ENCODE measurements at places on chromosomes 1 and 21.

DNA sequence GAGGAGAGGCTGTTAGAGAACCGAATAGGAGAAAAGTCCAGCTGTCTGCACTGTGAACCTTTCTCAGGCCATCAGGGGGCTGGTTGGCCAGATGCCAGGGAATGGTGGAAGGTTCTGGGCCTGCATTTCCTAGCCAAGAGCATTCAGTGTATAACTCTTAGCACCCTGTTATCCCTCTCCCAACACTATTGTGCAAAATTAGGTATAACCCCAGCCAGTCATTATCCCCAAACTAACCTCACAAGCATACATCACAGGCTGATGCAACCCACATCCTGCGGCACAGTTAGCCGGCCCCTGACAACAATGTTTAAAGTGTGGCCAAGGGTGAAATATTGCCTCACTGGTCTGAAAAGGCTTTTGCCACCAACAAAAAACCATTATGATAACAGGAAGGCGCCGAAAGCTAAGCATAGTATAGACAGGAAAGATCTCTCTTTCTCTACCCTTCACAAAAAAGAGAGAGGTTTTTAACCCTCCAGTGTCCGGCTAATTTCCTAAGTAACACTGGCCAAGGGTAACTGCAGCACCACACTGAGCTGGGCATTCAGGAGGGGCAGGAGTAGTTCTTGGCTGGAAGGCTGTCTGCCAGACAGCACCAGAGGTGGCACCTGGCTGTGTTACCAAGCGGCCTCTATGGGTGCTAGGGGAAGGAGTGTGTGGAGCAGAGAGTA is 77.3 kb upstream of the BCAR3 start:
- peak; percentile 9 for DNase-seq

- DNase-seq = no peak
Measured at GRCh38 chr1:37919277-37919676, 27.6 kb downstream of the INPP5B start.

GRCh38 chr1:157963713-157964112 is 29.7 kb upstream of the KIRREL1 start:
- peak; percentile 68 for DNase-seq

GRCh38 chr21:43302769-43303168 is 124.2 kb downstream of the SIK1 start:
- no peak for DNase-seq

GRCh38 chr1:159056069-159056698 is 20.4 kb downstream of the AIM2 start:
- no peak for DNase-seq

- peak; percentile 80 for DNase-seq
Measured at GRCh38 chr1:12179111-12179519, 12.3 kb downstream of the TNFRSF1B start.

DNA sequence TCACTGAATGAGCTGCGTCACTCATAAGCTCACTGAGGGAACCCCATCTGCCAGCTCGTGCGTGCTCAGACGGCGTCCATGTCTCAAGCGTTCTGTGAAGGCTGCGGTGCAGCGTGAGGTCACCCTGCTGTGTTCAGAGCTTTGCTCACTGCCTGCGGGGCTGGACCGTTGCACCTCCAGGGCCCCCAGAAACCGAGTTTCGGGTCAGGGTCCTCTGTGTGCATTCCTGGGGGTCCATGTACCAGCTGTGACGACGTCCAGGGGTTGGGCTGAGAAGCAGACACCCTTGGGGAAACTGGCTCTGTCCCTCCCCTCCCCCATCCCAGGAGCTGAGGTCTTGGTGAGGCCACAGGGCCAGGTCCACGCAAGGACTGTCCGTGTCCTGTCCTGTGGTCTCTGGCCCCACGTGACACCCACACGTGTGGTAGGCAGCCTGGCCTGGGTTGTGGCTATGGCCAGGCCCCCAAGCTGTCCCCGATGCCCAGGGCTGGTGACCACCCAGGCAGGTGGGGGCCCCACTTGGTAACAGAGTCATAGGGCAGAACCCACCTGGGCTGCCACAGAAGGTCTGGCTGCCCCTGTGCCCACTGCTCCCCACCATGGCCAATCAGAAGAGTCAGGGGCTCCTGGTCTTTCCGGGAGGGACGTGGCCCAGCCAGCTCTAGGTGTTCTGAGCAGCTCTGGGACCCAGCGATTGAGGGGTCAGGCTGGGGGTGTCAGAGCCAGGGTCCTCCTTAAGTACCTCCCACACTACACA is 24.4 kb downstream of the FTCD start:
- no peak for DNase-seq

- DNase-seq = no peak
Measured at GRCh38 chr1:3822421-3822820, 26.1 kb upstream of the LRRC47 start.

DNA sequence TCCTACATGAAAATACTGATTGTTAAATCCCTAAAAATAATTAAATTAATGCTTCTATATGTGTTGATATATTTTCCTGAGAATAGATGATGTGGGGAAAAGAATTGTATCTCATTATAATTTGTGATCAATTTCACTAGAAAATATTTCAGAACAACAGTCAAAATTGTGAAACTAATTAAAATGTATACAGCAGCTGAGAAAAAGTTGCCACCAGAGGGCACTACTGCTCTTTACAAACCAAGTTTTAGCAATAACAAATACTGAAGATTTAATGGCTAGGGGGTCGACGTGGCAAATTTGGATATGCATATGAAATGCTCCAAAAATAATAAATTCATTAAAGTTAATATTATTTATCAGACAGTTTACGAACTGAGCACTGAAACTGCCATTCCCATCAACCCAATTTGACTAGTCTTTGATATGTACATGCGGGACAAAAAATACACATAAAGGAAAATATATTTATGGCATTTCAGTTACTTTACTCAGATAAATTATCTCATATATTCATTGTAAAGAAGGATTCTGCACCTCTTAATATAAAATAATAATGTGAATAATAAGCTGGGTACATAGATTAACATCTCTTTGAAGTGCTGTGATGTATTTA is 96.3 kb upstream of the TMPRSS15 start:
- peak; percentile 50 for DNase-seq

GRCh38 chr1:201639391-201639790 is 100.5 kb downstream of the NAV1 start:
- no peak for DNase-seq

DNA sequence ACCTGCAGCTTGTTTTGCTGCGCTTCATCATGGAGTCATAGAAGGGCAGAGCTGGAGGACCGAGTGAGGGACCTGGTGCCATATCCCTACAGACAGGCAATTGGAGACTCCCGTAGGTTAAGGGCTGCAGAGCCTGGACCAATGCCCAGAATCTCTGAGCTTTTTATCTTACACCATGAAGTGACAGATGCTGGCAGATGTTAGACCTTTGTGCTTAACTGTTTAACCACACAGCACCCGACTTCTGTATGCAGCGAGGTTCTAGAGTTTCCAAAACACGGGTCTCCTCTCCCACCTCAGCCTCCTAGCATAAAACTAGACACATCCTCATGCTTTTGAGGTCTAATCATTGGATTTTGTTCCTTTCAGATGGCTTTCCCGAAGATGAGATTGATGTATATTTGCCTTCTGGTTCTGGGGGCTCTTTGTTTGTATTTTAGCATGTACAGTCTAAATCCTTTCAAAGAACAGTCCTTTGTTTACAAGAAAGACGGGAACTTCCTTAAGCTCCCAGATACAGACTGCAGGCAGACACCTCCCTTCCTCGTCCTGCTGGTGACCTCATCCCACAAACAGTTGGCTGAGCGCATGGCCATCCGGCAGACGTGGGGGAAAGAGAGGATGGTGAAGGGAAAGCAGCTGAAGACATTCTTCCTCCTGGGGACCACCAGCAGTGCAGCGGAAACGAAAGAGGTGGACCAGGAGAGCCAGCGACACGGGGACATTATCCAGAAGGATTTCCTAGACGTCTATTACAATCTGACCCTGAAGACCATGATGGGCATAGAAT is 47.6 kb downstream of the B3GALT5 start:
- DNase-seq = no peak

DNA sequence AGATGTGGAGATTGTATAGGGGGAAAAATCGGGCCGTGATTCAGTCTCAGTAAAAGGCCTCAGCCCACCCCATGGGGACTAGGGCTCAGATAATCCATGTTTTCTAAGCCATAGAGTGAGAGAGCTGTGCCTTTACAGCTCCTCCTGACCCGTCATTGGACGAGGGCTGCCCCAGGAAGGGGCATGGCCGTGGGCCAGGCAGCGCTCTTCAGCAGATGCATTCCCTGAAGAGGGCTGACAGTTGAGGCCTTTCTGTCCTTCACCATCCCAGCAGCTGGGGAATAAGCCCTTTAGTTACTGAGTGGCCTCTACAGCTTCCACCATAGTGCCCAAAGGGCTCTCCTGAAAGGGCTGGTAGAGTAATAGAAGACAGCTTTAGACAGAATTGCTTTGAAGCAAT is 57.2 kb downstream of the ST3GAL3 start:
- DNase-seq = no peak

DNA sequence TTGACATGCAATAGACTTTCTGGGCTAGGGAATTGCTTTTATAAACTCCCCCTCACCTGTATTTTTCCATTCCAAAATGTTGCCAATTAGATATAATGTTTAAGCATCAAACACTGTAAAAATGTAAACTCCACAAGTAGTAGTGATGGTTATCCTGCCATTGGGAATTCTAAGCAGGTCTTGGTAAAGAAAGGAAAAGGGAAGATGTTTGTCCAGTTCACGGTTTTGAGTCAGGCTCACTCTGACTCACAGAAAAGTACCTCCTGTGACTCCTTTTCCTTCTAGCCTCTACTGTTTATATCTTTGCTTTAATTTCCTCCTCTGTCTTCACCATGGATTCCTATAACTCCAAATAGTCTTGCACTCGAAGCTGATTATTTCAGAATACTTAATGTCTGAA is 19.0 kb upstream of the PTPN14 start:
- DNase-seq = no peak

DNA sequence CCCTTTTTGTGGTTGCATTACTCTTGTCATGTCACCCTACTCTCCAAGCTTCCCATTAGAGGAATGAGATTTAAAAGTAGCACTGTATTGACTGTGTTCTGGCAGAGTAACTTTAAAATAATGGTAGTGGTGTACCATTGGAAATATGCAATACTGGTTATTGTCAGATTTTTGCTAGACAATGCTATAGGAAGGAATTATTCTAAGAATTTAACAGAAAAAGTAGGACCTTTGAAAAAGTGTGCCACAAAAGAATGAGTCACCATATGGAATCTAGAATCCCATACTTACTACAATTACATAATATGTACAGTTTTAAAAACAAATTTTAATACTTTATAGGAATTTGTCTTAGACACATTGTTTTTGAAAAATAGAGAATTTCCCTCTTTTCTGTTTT is 13.8 kb downstream of the MIER1 start:
- no peak for DNase-seq

DNA sequence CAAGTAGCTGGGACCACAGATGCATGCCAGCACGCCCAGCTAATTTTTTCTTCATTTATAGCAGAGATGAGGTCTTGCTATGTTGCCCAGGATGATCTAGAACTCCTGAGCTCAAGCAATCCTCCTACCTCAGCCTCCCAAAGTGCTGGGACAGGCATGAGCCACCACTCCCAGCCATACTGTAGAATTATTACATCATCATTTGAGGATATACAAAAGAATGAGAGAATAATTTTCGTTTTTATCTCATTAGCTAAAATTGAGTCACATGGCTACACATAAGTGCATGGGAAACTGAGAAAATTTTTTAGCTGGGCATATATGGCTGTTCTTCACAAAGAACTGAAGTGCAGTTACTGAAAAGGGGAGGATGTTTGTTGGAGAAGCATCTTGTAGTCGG is 21.2 kb downstream of the STXBP3 start:
- DNase-seq = no peak

- no peak for DNase-seq
Measured at GRCh38 chr1:109535481-109535880, 4.2 kb upstream of the GPR61 start.

DNA sequence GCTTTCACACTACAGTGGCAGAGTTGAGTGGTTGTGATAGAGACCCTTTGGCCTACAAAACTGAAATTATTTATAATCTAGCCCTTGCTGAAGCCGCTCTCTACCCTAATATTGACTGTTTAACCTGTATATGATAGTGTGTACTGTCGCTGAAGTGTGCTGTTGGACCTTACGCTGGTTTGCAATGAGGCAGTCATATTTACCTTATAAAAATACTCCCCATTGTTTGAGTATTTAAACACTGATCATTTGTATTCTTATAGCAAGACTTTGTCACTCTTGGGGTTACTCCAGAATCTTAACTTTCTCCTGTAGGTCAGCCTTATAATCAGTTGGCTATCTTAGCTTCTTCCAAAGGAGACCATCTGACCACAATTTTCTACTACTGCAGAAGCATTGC is 56.3 kb downstream of the SMG7 start:
- no peak for DNase-seq

- DNase-seq = no peak
Measured at GRCh38 chr1:220564216-220564615, 36.3 kb downstream of the MARK1 start.

DNA sequence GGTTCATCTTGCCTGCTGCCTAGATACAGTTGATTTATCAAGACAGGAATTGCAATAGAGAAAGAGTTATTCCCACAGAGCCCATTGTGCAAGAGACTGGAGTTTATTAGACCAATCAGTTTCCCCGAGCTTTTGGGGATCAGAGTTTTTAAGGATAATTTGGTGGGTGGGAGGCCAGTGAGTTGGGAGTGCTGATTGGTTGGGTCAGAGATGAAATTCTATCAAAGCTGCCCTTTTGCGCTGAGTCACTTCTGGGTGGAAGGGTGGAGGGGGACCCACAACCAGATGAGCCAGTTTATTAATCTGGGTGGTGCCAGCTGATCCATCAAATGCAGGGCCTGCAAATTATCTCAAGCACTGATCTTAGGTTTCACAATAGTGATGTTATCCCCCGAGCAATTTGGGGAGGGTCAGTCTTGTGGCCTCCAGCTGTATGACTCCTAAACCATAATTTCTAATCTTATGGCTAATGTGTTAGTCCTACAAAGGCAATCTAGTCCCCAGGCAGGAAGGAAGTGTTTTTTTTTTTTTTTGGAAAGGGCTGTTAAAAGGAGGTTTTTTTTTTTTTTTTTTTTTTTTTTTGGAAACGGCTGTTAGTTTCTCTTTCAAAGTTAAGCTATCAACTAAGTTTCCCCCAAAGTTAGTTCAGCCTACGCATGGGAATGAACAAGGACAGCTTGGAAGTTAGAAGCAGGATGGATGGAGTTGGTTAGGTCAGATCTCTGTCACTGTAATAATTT is 7.4 kb downstream of the SLC16A4 start:
- DNase-seq = no peak

All from activated CD4-positive, alpha-beta T cell treated with anti-CD3 and anti-CD28 coated beads, Interleukin-2, amount 50 U/mL, for 48 hours (primary cell).